ENCODE measurements at places on chromosomes 7 and 10.

DNA sequence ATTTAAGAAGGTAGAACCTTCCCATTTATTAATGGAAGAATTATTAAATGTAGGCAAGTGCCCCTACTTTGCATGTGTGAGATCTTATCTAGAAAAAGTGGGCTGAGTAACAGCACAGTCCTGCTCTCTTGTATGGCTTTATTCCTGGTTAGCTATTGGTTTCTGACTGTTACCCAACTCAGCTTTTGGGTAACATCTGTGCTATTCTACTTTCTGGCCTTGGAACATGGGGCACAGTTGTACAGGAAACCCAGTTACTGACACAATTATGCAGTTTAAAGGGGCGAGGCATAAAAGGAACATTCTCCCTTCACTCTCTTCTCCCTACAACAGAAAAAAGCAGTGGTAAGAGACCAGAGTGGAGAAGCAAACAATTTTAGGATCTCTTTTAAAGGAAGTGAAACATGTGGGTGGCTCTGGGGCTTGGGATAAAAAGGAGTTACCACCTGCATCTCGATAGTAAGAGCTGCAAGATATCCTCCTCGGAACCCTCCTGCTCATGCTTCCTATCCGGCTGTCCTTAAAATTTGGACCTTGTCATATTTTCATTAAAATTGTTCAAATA, 16.0 kb downstream of the NUDT5 start:
- DNase-seq: no peak

DNA sequence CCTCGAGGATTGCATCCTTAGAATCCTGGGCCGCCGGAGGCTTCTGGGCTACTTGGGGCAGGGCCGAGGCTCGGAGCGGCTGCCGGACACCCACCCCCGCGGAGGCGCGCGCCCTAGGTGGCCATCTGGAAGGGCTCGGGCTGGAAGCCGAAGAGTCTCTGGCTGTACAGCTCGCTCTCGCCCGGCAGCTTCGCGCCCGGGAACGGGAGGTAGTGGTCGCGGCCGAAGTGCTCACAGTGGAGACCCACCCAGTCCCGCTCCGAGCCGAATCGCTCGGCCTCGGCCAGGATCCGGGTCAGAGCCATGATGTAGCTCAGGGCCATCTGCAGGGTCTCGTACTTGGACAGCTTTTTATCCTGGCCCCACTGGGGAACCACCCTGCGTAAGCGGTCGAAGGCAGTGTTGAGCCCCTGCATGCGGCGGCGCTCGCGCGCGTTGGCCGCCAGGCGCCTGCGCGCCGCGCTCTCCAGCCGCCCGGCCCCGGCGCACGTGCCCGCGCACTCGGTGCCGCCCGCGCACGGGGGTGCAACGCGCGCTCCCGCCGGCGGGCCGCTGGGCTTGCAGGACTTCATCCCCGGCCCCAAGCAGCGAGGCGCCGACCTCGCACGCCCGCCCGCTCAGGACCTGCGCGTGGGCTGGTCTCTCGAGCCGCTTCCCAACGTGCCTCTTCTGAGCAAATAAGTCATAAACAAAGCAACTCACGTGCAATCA, 652 bp downstream of the ATOH7 start:
- peak; percentile 64 for DNase-seq

DNA sequence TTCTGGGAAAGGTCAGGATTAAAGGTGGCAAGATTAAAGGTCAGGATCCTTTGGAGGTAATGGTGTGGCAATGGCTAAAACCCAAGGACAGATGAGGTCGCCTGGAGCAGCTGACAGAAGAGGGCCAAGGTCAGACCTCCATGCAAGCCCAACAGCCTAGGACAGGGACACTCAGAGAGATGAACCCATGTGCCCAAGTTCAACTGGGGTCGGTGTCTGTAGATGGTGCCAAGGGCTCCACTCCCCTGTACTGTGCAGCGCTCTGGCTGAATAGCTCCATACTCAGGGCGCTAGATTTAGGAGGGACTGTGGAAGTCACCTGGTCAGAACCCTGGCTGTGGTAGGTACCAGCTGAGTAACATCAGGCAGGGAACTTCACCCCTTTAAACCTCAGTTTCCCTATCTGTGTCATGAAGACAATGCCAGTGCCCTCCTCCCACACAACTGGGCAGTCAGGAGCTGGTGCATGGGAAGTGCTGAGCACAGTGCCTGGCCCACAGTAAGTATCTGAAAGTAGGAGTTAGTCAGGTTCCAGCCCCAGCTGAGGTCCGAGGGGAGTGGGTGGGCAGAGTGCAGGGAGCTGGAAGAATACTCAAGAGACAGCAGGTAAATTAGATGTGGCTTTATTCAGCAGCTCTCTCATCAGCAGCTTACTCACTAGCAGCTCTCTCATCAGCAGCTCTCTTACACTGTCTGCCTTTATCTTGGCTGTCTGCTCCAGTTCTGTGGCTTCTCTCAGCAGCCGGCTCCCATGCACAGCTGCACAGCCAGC, 327.1 kb downstream of the GLRX3 start:
- no peak for DNase-seq

DNA sequence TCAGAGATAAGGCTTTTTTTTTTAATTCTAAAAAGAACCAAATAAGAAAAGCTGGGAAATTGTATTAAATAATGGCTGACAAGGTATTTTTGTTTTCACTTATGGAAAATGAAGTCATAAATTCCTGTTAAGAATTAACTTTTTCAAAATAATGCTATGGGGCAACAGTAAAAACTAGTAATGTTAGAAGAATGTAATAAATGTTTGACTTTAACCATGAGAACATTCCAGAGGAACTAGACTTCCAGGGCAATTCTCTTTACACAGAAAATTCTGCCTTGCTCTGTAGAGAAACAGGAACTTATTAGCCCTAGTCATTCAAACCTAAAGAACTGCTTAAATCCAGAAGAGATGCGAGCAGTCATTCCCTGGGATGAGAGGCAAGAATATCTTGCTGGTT, 571.1 kb downstream of the IPMK start:
- DNase-seq: peak; percentile 90

- peak; percentile 75 for DNase-seq
These were observed 53.0 kb downstream of the CROT start for GRCh38 chr7:87398446-87398845.

- DNase-seq: no peak
These were observed 88.8 kb upstream of the ANLN start for GRCh38 chr7:36300696-36301350.

GRCh38 chr10:110008518-110009339, 945 bp downstream of the ADD3 start:
- no peak for DNase-seq

DNA sequence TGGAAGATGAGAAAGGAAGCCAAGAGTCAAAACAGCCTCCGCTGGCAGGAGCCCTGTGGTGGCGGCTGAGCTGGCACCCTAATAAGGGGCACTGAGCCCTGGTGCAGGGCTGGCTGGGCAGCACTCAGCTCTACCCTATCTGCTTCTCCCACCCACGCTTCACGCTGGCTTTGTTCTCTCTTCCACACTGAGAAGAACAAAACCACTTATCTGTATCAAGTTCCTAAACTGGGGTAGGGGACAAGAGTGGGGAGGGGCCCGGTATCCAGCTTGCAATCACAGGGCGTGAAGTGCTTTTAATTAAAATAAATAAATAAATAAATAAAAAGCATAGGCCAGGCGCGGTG, 52.1 kb downstream of the FAM53B start:
- no peak for DNase-seq

GRCh38 chr7:85730012-85730411, 543.2 kb upstream of the SEMA3D start:
- DNase-seq: no peak

DNA sequence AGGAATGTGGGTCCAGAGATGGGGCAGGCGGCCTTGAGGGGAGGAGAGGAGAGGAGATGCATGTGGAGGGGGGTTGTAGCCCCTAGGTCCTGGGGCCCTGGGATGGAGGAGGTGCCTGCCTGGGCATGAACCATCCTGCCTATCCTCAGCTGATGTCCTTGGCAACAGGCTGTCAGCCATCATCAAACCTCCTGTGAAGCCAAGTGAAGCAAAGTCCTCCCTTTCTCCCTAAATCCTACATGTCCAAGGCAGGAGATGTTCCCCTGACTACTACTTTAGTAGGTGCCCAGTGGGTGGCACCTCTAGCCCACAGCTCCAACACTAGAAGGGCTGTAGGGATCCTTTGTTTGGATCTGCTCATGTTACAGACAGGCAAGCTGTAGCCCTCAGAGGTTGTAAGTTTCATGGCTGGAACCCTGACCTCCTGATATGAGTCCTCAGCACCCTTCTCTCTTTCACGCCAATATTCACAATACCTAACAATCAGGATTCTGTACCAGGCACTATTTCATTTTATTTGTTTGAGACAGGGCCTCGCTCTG, 66.6 kb upstream of the SYPL1 start:
- peak; percentile 51 for DNase-seq

- DNase-seq: peak; percentile 74
These were observed 66.5 kb downstream of the RAB11FIP2 start for GRCh38 chr10:117980216-117980615.

GRCh38 chr7:120802751-120803150, 55.2 kb downstream of the TSPAN12 start:
- DNase-seq: no peak

DNA sequence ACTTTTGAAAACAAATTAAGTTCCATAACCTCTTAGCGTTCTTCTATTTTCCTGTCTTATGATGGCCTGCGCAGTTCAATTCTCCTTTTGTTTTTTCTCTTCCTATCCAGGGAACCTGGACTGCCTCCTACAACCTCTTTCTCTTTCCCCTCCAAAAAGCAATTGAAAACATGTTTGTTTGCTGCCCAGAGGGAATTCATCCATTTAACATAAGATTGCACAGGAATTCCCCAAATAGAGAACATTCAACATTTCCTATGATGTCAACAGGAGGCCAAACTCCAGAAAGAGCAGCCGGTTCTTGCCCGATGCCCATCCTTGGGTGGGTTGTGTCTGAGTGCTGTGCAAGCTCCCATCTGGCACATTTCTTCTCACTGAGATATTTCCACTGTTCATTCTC, 94.2 kb upstream of the NRP1 start:
- no peak for DNase-seq

GRCh38 chr7:1911571-1911970, 241.5 kb downstream of the ELFN1 start:
- DNase-seq: no peak

DNA sequence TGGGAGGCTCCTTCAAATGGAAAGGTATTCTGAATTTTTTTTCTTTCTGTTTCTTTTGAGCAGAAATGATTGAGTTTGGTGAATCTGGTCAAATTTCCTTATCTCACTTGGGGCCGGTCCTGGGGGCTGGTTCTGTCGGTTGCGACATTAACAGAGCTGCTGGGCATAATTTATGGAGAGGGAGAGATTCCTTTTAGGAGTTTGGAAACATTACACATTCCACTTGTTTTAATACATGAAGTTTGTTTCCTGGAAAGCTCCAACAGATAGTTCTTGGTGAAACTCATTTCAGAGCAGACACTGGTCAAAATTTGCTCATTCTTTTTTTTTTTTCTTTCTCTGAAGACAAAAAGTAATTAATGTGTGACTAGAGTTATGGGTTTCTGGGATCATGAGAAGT, 129.9 kb downstream of the ABCA13 start:
- DNase-seq: peak; percentile 36

- DNase-seq: no peak
These were observed 41.1 kb upstream of the TMEM213 start for GRCh38 chr7:138756591-138757242.

GRCh38 chr7:2052657-2053048, 180.1 kb downstream of the MAD1L1 start:
- DNase-seq: no peak

DNA sequence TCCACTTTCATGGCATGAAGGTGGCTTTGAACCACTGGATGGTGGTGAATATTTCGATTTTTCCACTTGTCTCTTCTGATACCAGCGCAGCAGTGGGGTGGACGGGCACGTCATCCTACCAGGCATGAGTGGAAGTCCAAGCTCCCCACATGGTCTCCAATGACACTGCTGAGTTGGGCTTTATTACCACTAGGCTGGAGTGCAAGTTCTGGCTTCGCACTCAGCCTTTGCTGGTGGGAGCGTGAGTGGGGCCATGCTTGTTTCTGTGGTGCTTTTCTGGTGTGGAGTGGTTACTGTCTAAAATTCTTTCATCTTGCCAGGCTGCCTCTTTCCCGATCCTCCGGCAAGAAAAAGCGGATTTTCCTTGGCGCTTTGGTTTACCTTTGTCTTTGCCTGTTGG, 70.1 kb upstream of the SDK1 start:
- no peak for DNase-seq

DNA sequence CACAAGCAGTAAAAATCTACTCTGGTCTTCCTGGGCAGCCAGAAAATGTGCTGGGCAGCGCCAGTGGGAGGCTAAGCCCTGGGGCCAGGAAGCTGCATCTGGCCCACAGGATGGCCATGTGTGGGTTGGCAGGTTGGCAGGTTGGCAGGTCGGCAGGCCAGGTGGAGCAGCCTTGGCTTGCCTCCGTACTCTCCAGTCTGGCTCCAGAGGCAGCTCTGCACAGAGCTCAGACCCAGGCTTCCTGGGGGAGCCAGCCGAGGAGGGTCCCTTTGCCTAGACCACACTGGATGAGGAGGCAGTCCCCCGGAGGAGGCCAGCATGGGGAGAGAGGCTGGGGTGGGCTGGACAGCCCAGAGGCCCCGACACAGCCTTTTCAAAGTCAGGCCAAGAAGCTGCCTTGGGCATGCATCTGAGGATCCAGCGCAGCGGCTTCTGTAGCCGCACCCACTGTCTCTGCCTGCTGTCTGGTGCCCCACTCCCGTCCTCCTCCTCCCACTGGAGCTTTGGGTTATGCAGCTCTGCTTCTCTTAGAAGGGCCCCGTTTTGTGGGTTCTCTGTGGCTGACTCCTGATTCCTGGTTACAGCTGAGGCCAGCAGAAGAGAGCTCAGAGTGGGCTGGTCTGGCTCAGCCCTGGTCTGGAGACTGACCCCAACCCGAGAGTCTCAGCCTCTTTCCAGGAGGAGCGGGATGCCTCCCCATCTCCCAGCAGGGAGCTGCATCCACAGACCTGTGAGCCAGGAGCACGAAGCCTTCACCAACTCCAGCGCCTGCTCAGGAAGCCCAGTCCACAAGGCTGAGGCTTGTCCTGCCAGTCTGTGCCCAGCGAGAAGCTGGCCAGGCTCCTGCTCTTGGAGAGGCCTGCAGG, 44.6 kb downstream of the CFAP46 start:
- no peak for DNase-seq

GRCh38 chr10:105986912-105987635, 1177.4 kb downstream of the SORCS1 start:
- no peak for DNase-seq

GRCh38 chr7:159071260-159071659, 73.4 kb downstream of the VIPR2 start:
- no peak for DNase-seq

- DNase-seq: no peak
These were observed 88.7 kb downstream of the HIP1 start for GRCh38 chr7:75650062-75650461.

DNA sequence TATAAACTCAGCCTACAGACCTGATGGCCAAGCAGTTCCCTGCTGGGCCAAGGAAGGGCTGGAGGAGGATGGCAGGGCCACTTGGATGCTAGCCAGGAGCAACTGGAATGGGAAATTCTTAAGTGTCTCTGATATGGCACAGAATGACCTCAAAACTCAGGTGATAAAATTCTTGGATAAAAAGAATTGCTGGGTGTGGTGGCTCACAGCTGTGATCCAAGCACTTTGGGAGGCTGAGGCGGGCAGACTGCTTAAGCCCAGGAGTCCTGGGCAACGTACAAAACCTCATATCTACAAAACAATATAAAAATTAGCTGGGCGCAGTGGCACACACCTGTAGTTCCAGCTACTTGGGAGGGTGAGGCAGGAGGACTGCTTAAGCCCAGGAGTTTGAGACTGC, 14.0 kb upstream of the PKD1L1 start:
- DNase-seq: no peak

GRCh38 chr10:117501460-117502035, 41.0 kb upstream of the EMX2 start:
- no peak for DNase-seq

GRCh38 chr10:127148933-127149220, 47.5 kb downstream of the INSYN2A start:
- DNase-seq: peak; percentile 92

GRCh38 chr10:17479015-17479615, 24.7 kb upstream of the ST8SIA6 start:
- no peak for DNase-seq
